SIG-M5 (cell line): ENCODE measurements at places on chromosomes 5 and 9.

GRCh38 chr9:111599955-111600343, 502 bp upstream of the PTGR1 start:
- DNase-seq: no peak

DNA sequence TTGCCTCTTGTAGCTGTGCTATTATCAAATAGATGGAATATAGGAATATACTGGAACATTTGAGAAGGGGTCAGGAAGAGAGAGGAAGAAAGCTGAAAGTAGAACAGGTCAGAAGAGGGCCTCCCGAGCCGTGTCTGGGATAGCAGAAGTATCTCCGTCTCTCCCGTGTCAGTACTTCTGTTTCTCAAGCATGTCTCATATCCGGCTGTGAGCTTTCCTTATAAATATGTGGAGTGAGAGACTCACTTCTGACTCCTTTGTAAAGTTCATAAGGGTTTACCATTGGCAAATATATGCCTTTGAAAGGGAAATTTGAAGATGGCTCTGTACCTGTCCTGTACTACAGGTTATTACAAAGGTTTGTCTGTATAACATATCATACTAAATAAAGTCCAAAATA, 50.3 kb downstream of the MOCS2 start:
- no peak for DNase-seq

DNA sequence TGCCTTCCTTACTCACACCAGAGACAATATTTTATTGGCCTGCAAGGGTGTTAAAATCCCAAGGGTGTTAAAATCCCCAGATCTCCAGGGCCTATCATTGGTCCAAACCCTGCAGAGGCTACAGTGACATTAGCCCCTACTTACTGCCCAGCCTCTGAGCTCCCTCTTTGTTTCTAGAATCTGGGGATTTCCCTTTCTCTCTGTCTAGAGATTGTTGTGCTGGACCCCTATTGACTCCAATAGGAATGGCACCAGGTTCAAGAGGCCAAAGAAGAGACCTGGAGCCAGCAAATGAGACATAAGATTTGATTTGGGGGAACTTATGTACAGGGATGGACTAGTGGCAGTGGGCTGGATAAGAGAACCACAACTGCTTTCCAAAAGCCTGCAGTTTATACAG, 53.3 kb upstream of the ZBED3 start:
- no peak for DNase-seq

GRCh38 chr5:167513381-167513780, 778.1 kb upstream of the WWC1 start:
- no peak for DNase-seq

DNA sequence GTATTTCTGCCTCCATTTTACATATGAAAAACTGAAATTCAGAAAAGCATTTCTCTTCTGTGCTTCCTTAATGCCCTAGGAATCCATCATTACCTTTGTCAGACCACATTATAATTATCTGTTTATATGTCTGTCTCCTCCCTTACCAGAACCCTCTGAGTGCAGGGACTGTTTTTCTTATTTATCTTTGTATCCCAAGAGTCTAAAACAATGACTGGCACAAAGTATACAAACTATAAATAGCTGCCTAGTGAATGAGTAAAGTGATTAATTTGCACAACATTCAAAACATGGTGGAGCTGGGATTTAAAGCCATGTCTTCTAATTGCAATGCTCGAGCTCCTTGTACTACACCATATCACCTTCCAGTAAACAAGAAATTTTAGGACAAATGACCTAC, 49.3 kb upstream of the HK3 start:
- DNase-seq: no peak

DNA sequence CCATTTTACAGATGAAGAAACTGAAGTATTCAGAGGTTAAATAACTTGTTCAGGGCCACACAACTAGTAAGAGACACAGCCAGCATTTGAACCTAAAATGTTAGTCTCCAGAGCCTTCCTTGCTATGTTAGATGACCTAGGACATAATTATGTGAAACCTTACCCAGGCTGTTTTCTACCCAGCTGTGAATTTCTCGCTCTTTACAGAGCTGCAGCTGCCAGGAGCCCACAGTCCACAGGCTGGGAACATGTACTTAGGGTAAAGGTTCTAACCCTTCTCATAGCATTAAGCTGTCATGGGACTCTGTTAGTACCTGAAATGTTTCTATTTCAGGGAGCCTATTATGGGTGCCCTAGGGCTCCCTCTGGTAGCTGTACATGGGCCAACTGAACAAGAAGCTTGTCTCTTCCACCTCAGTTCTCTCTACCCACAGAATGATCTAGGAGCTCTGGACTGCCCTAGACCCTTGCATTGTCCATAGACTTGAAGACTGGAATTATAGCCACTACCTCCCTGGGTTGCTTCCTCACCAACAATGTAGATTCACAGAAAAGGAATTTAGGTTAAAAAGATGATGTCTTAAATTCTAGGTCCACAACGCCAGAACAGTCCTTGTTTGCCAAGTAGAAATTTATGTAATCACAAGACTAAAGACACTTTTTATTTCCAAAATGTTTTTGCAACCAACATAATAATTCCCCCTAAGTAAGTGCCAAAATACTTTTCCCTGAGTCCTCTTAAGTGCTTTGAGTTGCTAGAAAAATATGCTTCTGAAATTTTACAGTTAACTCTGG, 262.9 kb downstream of the PIK3R1 start:
- no peak for DNase-seq

DNA sequence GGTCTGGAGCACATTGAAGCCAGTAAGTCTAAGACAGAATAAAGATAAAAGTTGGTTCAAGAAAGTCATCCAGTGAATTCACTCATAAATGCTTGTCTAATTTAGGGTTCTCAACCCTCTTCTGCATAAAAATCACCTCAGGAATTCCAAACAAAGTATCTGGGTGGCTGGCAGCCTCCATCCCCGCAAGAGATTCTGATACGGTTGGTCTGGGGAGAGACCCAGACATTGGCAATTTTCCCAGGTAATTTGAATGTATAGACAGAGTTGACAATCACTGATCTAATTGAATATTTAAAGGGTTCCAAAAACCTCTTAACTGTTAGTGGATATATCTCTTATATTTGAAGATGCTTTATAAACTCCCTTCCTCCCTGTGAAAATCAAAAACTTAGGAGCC, 14.9 kb downstream of the ADAMTSL1 start:
- DNase-seq: no peak

DNA sequence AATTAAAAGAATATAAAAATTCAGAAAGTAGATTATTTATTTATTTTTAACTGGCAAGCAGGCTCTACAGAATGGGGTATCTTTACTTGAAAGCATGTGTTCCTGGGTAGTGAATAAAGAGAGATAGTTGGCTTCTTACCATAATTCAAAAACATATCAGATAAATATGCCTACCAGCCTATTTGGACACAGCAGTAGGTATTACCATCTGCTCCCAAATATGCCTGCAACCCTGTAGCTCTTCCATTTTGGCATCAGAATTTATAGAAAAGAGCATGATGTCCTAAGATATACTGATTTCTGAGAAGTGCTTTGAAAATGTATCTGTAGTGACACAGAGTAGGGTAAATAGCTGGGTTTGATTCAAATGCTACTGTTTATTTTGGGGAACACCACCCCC, 1300.5 kb upstream of the DMAC1 start:
- no peak for DNase-seq

GRCh38 chr5:57334475-57334874, 148.1 kb downstream of the ACTBL2 start:
- DNase-seq: no peak

DNA sequence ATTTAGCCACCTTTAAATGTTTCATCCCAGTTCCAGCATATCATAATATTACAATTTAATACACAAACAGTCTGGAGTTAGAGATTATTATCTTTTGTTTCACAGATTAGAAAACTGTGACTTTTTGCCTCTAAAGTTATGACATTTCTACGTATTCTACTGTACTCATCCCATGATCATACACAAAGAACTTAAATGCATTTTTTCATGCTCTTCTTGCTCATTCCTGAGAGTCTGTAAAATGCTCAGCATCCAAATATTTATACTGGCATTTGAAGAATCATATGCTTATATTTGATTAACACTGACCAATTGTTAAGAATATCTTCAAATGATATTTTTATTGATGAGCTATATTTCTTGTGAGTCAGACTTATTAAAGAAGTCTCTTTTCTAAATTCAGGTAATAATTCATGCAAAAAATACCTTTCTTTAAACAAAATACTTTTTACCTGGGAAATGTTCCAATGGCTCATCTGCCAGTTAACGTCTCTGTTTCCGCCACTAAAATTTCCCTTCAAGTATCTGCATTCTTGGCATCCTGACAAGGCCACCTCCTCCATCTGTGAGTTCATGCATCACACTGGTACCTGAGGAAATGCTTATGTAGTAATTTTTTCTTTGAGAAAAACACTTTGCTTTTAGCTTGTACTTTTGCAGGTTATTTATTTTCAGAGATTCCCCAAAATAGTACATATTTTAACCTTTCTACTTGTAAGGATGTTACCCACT, 139.6 kb upstream of the RASA1 start:
- DNase-seq: no peak

DNA sequence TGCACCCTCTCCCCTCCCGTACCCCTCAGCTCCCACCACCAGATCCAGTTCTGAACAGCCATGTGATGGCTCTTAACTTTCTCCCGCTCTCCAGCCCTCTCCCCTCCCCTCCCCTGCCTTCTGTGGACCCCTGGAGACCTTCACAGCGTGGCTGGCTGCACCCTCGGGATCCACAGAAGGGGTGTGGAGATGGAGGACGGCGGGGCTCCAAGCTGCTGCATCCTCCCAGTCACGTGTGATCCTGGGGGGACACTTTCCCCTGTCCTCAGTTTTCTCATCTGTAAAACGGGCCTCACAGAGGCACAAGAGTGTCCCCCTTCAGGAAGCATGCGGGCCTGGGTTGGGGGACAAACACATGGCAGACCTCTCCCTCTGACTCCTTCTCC, 276.0 kb upstream of the MVB12B start:
- no peak for DNase-seq

- DNase-seq: no peak
These were observed 22.0 kb upstream of the ARHGEF28 start for GRCh38 chr5:73603998-73604397.

DNA sequence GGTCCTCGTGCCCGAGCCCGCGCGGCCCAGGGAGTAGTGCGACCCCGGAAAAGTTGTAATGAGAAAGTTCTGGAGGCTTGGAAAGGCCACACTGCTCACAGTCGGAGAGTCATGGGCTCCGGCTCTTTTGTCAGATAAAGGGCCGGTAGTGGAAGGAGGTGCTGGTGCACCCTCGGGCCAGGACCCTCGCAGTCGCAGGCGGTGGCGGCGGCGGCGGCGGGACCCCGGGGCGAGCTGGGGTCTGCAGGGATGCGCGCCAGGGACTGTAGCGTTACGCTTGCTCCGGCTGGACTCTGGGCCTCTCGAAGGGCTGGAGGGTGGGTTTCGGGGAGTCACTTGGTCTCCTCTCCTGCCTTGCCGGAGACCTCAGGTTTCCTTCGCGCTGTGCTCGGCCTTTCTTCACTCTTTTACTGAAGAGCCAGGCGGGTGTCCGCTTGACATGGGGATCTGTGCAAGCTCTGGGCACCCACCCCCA, 1.5 kb downstream of the RORB start:
- no peak for DNase-seq

DNA sequence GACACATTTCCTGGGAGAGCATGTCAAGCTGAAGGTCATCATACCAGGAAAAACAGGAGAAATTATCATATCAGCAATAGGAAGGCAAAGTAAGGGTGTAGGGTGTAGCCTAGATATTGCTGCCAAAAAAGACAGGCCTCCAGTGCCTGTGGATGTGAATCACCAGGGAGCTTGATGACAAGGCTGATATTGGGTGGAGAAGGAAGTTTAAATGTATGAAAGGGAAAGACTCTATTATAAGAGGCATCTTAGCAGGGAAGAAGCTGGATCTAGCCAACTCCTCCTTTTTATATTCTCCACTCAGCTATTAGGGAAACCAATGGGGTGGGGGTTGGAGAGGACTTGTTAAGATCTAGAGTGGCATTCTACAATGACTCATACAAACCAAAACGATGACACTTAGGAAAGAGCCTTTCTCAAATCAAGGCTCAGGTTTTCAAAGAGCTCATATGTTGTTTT, 13.4 kb upstream of the TXNDC8 start:
- no peak for DNase-seq

DNA sequence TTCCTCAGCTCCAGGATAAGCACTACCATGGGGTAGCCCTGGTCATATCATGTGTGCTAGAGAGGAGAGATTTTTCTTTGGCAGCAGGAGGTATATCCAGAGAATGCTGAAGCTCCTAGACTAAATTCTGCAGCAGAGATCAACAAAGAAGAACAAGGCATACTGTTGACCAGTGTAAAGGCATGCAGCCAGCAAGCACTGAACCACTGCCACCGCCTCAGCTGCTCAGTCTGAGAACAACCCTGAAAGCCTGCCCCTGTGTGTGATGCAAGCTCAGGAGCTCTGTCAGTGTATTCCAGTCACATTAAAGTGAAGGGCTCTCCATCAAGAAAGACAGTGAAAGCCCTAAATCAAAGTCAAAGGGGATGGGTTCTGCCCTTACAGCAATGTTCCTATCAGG, 439.5 kb upstream of the CD180 start:
- no peak for DNase-seq

DNA sequence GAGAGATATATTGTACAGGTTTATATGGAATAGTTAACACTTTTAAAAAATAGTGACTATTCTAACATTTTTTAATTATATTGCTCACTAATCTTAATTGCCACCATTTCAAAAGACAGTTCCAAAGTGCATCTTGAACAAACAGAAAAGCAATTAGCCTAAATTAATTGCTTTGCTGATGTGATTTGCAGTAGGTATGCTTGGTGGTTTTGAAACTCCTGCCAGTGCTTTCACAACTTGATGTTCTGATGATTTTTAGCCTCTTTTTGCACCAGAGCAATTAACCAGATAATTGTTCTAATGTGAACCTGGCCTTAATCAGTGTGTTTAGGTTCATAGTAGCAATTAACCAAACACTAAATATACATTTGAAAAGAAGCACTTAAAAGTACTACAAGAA, 207.6 kb downstream of the FBXL17 start:
- no peak for DNase-seq

GRCh38 chr5:67015541-67016191, 180.9 kb downstream of the CD180 start:
- no peak for DNase-seq

DNA sequence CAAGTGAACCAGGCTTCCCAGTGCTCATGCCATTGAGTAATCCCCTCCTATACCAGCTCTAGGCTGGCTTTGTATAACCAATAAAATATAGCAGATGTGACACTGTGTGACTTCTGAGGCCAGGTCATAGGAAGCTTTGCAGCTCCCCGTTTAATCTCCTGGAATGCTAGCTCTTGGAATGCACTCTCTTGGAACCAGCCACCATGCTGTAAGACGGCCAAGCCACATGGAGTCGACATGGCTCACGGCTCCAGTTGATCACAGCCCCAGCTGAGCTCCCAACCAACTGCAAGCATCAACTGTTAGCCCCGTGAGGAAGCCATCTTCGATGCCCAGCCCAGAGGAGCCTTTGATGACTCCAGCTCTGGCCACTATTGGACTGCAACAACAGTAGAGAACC, 74.5 kb downstream of the SH3TC2 start:
- no peak for DNase-seq

GRCh38 chr5:125549322-125549911, 803.0 kb upstream of the ZNF608 start:
- DNase-seq: no peak
